ENCODE measurements at places on chromosomes 4 and X. TPM values are rescaled to one million over a fixed set of nuclear protein-coding genes. Genes with fewer than 3 reads are reported as not detected.

Gene ENAM
- 0.14 TPM for polyA plus RNA-seq

Gene C1QTNF7
- 2.7 TPM for polyA plus RNA-seq

Gene CNKSR2
- polyA plus RNA-seq: 0.14 TPM

DNA sequence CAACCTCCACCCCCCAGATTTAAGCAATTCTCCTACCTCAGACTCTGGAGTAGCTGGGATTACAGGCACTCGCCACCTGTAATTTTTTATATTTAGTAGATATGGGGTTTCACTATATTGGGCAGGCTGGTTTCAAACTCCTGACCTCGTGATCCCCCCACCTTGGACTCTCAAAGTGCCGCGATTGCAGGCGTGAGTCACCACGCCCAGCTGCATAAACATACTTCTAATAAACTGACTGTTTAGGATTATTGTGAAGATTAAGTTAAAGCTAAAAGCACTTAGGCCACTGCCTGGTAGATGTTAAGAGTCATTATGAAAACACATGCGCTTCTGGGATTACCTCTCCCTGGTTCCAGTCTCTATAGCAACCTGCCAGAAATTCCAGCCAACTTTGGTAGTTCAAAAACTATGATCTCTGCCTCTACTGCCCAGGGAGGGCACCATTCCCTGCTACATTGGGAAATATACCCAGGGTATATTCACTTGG lies 30.2 kb upstream of the GRIA3 start:
- DNase-seq: no peak

Gene PRR32
- polyA plus RNA-seq: not detected

Gene PCDH11X
- 0.01 TPM for polyA plus RNA-seq

- no peak for DNase-seq
Measured at GRCh38 chrX:112812741-112813140, 27.9 kb downstream of the AMOT start.

DNA sequence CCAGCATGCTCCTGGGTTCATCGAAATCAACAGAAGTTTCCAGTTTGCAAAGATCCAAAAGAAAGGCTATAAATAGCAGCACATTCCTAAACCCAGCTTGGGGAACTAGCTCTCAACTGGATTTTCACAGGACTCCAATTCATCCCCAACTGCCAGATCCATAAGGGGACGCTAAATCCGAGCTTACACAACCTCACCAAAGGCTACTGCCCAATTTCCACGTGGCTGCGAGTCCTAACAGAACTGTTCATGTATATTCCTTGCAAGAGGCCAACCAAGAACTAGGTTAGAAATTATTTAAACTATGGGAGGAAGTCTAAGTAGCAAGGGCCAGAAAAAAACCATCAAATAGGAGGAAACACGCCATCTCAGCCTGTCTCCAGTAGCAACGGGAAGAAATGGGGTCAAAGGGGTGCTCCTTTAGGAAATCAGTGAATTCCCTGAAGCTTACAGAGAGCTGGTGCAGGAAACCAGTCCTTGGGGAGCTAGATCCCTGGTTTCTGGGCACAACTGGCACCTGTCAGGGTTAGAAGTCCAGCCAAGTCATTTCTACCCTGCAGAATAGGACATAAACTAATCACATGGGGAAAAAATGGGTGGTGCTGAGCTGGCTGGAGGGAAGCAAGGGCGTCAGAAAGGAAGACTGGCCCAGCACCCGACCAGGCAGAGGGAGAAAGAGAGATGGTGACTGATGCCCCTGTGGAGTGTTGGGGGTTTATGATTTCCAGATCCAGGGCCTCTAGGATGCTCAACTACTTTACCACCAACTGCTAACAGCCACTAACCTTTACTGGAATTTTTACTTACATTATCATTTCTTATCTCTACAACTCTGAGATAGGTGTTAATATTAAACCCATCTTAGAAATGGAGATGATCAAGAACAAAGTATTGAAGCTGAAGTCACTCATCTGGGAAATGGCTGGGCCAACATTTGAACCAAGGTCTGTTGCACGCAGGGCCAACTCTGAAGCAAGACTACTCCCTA lies 20.5 kb downstream of the RELL1 start:
- no peak for DNase-seq

Gene PABPC4L
- 1.3 TPM for polyA plus RNA-seq

Gene EGFL6
- not detected for polyA plus RNA-seq

DNA sequence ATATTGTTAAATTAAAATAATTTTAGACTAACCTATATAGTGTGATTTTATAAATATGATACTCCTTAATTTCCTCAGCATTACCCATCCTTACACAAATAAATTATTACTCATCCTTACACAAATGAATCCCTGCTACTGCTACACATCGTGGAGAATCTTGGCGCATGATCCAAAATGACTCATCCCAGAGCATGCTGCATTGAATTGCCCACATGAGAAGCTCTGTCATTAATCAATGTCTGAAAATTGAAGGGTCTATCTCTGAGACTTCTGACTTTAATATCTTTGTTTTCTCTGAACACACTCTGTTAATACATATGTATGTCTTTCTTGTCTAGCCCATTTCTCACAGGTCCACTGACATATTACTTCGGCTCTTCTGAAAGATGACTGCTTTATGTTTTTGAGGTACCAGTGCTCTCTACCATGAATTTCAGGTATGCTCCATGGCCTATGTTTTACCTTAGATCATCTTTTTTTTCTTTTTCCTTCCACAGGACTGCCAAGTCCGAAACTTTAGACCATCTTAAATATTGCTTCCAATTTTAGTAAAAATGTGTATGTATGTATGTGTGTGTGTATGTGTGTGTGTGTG lies 15.7 kb upstream of the DUSP21 start:
- DNase-seq: peak; percentile 47

Data from AG04450 (cell line).